Stimulated activated CD8-positive, alpha-beta memory T cell treated with anti-CD3 and anti-CD28 coated beads, Interleukin-4, amount 100 ng/mL, for 1 hour (primary cell): ENCODE measurements at places on chromosomes 2 and 18.

DNA sequence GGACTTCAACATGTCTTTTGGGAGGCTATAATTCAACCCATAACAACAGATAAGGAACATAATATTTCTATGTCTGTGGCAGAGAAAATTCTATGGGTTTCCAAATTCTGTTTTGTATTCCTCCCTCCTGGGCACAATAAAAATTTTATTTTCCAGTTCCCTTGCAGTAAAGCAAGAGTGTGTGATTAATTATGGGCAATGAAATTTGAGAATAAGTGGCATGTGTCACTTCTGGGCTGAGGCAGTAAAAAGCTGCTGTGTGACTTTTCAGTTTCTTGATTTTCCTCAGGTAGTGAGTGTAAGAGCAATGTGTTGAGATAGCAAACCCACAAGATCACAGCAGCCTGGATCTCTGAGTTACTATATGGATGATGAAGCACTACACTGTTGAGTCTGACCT, 216.4 kb downstream of the MEIS1 start:
- DNase-seq: no peak

GRCh38 chr2:30298302-30298701, 67.0 kb downstream of the LBH start:
- DNase-seq: no peak

DNA sequence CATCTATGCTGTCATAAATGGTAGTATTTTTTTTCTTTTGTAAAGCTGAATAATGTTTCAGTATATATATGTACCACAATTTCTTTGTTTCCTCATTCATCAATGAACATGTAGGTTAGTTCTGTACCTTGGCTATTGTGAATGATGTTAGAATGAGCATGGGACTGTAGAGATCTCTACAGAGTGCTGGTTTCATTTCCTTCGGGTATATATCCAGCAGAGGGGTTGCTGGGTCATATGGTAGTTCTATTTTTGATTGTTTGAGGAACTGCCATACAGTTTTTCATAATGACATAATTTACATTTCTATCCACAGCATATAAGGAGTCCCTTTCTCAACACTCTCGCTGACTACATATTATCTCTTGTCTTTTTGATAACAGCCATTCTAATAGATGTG, 243.5 kb downstream of the CDH7 start:
- no peak for DNase-seq

DNA sequence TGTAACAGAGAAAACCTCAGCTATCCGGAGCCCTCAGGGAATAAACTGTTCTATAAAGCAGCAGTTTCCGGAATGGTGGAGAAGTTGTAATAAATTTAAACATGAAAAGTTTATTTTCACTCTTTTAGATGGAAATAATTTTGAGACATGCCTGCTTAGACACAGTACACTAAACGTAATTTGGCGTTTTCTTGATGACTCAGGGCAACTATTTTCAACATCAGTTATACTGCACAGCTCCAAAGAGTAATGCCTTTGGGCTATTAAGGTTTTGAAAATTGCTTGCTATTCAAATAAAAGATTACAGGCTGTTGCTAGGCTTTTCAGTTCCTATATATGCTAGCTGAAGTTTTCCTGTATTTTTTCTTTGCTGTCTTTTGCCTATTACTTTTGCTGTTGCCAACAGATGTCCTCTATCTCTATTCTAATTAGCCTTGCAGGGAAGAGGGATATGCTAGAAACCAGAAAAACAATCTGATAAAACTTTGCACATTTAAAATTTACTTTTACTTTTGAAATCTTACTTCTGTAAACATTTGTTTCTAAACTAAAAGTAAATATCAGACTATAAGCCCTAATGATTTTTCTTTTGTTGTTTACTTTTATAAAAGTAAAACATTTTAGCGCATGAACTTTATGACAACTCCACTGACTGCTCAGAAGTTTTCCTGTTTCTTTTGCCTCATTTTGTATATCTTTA, 113.4 kb upstream of the WDSUB1 start:
- no peak for DNase-seq

- DNase-seq: no peak
Measured at GRCh38 chr2:214533541-214533940, 122.7 kb downstream of the VWC2L start.

DNA sequence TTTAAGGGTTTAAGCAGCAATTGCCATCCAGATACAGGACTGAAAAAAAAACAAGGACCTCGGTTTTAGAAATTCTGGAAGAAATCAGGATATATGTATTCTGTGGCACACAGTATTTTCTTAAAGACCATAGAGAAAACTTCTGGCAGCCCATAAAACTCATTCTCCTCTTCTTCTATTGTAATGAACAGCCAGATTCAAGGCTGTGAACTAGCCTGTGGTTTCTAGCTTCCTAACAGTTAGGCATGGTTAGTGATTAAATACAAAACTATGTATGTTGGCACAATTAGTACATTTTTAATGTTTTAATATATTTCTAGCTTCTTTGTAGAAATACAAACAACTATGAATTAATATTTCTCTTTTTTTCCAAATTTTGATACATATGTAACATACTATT, 555.7 kb downstream of the DSC3 start:
- DNase-seq: no peak

- no peak for DNase-seq
Measured at GRCh38 chr2:86335865-86336674, 1.4 kb downstream of the REEP1 start.

- DNase-seq: no peak
Measured at GRCh38 chr2:139403948-139404347, 623.8 kb upstream of the NXPH2 start.

GRCh38 chr2:240111253-240111652, 24.9 kb downstream of the COPS9 start:
- DNase-seq: no peak

DNA sequence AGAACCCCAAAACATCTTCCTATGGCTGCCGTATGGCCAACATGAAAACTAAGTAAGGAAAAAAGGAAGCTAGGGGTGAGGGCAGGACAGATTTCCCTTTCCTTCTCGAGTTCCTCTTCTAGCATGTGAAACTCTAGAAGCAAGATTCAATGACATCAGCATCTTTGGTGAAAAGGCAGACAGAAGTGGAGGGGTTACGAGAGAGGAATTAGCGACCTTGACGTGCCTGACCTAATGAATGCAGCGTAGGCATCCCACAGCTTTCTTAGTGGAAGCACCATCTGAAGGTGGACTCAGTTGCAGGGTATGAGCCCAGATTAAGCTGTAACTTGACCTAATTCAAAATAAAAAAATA, 47.9 kb upstream of the PELI1 start:
- DNase-seq: no peak

GRCh38 chr2:70328921-70329561, 27.2 kb upstream of the FAM136A start:
- DNase-seq: no peak

- no peak for DNase-seq
Measured at GRCh38 chr2:121356058-121356640, 71.1 kb upstream of the TFCP2L1 start.

- DNase-seq: no peak
Measured at GRCh38 chr18:1906421-1906820, 664.9 kb downstream of the METTL4 start.

DNA sequence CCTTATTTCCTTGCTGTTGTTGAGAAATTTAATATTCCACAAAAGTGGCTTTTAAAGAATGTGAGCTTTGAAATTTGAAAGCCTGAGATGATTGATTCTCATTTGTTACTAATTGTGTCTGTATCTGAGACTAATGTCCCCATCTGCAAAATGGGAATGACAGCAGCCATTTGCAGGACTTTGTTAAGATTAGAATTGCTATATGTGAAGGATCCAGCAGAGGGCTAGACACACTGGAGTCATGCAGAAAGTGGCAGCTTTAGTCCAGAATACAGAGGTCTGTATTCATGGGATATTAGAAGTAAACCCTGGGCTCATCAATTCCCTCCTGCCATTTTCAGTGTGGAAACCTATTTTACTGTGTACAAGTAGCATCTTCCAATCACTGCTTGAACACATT, 296.5 kb upstream of the GYPC start:
- no peak for DNase-seq

DNA sequence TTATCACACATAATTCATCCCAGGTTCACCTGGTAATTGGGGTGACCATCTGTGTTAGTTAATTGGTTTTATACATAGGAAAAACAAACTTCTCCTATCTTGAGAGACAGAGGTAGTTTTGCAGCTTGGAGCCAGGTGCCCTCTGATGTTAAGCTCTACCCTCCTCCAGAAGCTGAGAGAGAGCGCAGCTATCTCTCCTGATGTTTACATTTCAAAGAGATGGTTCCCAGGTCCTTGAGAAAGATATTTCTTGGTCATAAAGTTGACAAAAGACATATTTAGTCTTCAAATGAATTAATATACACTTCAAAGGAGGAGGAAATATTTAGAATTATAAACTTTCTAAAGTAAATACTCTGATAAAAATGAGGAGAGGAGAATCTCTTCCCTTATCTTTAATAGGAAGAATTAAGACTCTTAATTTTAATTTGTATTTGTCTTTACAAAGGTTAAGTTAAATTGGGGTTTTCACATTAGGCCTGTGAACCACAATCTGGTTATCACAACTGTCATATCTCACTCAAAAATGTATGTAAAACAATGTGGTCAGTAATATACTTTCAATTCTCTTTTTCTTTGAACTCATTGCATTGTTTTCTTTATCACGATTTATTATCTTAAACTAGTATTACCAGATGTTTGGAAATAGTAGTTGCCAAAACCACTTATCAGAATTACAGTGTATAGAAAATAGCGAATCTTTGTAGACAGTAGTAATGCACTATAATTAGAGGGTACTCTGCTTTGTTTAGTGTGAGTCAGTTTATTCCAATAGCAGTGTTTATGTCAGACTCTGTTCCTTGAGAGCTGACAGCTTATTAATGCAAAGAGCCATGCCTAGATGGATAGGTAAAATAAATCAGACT, 26.8 kb downstream of the SERPINB4 start:
- no peak for DNase-seq

GRCh38 chr2:171297956-171298355, 135.8 kb downstream of the METTL8 start:
- no peak for DNase-seq

DNA sequence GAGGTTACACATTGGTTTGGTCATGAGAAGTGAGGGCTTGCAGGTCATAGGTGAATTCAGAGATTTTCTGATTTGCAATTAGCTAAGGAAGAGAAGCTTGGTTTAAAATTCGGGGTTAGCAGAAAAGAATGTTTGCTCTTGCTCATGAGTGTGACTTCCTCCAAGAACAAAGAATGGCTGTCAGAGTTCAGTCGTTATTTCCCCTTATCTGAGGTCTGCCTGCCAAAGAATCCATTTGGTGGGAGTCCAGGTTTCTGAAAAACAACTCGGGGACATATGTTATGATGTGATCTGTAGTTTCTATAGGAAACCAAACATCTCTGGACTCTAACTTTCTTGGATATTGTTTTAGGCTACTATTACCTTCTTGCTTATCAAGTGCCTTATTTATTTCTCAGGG, 3.2 kb upstream of the UGT1A6 start:
- no peak for DNase-seq

DNA sequence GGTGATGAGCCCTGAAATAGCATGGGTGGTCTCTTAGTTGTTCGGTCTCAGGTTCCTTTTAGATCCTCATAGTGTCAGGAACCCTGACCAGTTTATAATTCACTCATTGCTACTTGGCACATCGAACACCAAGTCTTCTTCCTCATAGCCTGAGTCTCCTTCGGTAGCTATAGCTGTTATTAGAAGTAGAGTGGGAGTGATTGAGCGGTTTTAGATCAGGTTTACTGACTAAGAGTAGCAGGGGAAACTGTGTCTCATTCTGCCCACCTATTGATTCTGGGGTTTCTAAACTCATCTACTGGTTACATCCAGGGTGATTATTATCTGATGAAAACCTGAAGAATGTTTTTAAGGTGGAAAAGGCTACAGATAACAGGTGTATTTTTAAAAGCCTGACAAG, 114.6 kb downstream of the SETBP1 start:
- DNase-seq: no peak

GRCh38 chr2:25009954-25010353, 31.9 kb upstream of the EFR3B start:
- no peak for DNase-seq

DNA sequence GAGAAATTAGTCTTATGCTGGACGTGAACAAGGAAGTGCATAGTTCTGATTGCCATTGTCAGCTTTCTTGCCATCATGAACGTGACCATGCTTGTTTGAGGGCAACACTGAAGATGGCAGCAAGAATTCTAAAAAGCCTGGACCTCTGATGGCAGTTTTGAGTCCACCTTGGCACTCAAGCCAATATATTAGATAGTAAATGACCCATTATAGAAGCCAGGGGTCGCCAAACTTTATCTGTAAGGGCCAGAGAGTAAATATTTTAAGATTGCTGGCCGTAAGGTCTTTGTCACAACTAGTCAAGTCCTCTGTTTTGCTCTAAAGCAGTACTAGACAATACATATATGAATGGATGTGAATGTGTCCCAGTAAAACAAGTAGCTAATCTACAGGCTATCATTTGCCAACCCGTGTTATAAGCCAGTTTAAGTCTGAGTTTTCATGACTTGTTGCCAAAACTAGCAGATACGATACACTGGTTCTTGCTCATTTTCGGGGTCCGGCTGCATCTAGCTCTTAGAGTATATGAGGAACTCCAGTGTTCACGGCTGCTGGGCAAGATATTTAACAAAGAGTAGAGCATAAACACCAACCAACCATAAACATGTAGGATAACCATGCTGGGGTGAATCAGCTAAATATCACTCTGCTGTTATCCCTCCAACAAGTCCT, 73.1 kb upstream of the PELI1 start:
- no peak for DNase-seq

DNA sequence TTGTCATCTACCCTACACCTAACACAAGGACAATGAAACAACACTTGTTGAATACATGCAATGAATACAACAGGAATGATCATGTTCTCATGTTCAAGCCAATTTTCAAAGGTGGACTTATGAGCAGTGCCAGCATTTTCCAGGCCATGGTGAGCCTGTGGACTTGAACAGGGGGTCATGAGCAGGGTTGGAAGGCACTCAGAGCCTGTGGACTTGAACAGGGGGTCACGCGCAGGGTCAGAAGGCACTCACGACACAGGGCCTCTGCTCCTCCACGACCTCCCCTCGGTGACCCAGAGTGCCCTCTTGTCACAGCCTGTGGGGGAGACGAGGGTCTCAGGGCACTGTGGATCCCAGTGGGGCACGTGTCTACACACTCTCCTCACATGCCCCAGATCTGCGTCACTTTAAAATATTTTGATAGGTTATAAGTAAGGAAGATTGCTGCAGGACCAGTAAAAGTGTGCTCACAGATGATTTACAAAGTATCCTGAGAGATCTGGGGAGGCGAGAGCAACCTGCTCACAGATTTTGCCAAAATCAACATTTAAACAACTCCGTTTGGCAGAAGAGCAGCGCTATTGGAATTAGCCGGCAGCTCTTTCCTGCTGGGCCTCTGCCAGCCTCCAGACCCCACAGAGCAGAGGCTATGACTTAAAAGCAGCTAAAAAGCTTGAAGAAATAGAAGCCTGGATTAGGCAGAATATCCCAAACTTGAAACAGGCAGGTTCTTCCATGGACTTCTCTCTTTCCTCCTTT, 121.9 kb downstream of the TMEM18 start:
- no peak for DNase-seq

DNA sequence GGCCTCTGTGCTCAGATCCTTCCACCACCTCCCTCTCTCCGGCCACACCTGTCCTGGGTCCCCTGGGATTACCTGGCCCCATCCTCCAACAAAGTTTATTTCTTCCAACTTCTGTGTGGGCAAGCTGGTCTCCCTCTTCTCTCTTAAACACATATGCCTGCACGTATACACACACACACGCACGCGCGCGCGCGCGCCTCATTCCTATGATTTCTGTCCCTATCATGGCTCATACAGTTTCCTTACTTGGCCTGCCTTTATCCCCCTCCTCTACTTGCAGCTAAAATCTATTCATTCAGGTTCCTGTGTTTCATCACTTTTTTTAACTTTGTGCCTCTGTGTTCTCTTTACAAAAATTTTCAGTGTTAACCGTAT, 96.4 kb downstream of the LOXHD1 start:
- DNase-seq: no peak
